HT1080 (cell line): ENCODE measurements at places on chromosomes 5 and 9. TPM values are rescaled to one million over a fixed set of nuclear protein-coding genes. Genes with fewer than 3 reads are reported as not detected.

GRCh38 chr9:121645853-121646807 is 5.3 kb upstream of the DAB2IP start:
- DNase-seq, result no peak

DNA sequence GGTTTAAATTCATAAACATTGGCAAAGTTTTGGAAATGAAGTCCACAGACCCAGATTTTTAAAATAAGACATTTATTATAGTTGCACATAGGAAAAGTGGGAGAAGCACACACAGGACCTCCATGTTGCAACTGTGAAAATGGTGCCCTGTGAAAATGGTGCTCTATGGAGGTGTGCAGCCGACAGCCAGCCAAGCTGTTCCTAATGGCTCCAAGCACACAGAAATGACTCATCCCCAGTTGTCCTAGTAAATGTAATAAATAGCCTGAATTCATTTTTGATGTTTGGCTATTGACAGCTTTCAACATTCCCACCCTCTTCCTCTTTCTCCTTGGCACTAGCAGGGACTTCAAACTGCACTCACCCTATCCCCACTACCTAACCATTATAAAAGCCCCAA is 590.9 kb downstream of the CAAP1 start:
- DNase-seq, result peak; percentile 23

GRCh38 chr9:122099271-122099869 is 6.3 kb upstream of the TTLL11 start:
- DNase-seq, result peak; percentile 64

The TMC1 gene
- total RNA-seq, result not detected in 2 replicates

GRCh38 chr5:81134066-81134465 is 99.1 kb upstream of the CKMT2 start:
- DNase-seq, result no peak

The COL5A1 gene
- 5.4 and 6.5 TPM in 2 replicates for total RNA-seq

The PRDM9 gene
- not detected in 2 replicates for total RNA-seq

GRCh38 chr5:144950996-144951395 is 780.3 kb downstream of the KCTD16 start:
- DNase-seq, result no peak

DNA sequence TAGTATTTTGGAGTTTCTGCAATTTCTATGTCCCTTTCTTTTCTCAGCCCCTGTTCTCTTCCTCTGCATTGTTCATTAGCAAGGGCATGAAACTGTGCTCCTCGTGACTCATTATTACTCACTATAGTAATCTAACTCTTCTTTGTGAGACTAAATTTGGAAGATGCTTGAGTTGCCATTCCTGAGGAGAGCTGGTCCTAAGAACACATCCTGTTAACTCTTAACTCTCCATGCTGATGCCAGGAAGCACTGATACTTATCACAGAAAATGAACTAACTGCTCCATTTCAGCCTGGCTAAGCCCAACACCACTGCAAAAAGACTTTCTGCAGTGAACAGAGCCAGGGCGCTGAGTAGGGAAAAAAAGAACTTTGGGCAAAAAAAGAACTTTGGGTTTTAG is 10.6 kb upstream of the CSNK1A1 start:
- peak; percentile 97 for DNase-seq

DNA sequence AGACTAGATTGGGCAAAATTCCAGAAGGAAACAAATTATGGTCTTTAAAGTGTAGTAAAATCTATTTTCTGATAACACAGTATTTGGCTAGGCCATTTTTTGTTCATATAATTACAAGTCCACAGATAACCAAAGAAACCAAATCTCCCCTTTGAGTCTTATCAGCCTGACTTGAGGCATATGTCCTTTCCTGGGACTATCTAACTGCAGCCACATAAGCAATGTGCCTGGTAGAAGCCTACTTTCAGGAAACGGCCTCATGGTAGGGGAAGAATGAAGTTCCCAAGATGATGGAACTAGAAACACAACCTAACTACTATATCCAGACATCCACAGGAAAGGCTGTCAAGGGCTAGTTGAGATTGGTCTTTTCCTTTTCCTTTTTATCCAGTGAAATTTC is 130.0 kb downstream of the PIK3R1 start:
- no peak for DNase-seq

- no peak for DNase-seq
These were observed 216.2 kb downstream of the PTPRD start for GRCh38 chr9:10396615-10397014.

The CTSV gene
- 0.37 and 0.58 TPM in 2 replicates for total RNA-seq

GRCh38 chr9:132001567-132001966 is 78.1 kb downstream of the MED27 start:
- no peak for DNase-seq

The LIFR gene
- total RNA-seq, result 3.0 and 4.0 TPM in 2 replicates

The SLC25A25 gene
- total RNA-seq, result 14.4 and 15.1 TPM in 2 replicates

DNA sequence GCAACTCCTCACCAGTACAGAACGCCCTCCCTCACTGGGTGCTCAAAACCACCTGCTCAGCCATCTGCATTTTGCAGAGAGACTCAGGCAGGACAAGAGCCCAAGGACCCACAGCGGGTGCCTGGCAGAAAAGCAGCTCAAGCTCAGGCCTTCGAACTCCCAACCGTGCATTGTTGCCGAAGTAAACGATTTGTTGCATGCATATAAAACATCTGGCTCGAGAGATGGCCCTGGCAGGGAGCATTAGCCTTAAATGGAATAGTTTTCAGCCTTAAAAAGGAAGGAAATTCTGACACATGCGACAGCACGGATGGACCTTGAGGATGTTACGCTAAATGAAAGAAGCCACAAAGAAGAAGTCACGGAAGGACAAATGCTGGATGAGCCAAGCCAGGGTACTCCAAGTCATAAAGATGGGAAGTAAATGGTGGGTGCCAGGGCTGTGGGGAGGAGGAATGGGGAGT is 160.4 kb upstream of the PHYKPL start:
- DNase-seq, result no peak

DNA sequence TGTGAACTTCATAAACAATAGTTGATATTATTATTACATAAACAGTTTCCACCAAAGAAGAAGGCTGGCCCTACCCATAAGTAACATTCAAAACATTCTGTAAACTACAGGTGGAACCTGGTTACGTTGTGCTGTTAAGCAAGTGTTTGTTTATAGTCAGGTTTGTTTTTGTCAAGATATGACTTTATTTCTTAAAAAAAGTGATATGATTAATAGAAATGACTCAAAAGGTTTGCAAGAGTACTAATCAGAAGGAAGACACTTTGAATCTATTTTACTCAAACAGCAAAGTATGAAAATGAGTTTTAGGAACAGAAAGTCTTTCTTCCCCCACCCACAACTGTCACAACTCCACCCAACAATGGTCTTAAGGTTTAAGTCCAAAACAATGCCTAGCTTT is 220.8 kb downstream of the PLK2 start:
- no peak for DNase-seq

DNA sequence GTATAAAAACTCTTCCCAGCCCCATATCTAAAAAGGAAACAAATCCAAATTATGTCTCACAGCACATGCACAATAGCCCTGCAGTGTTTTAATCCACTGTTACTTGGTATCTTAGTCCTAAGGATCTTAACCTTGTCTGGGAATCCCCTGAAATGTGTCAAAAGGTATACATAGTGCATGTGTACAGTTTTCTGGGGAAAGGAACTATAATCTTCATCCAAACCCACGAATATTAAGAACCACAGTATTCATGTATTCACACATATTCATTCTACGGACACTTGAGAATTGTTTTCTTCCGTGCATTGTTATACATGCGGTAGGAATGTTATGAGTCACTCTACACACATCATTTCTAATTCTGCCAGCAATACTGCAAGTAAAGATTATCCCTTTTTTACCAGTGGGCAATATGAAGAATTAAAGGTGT is 47.8 kb upstream of the SNX2 start:
- DNase-seq, result peak; percentile 81

DNA sequence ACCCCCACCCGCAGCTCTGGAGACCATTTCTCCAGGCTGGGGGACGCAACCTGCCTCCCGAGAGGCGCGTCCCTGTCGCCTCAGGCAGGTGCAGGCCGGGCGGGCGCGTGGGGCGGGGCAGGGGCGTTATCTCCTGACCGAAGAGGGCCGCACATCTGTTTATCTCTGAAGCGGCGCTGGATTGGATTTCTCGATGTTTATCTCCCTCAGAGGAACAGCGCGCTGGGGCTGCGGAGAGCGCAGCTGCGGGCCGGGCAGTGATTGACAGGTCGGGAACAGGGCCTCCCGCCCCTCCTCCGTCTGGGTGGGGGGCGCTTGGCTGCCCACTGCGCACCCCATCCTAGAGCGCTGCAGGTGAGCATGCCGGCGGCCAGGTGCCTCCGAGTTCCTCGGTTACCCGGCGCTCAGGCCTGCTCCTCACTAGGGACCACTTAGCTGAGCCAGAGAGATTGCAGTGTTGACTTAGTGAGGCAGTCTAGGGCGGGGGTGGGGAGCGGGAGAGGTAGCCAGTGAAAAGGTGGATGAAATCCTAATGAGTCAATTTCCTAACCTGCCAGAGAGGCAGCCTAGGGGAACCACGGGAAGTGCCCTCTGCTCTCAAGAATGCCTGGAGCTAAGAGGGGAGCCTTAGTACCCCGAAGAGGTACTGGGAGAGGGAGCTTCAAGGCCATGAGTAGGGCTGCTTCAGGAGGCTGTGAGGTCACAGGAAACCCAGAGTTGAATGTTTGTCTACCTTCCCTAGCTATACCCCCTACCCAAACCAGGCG is 39.6 kb upstream of the TIFAB start:
- DNase-seq, result peak; percentile 91

- DNase-seq, result no peak
These were observed 159.4 kb downstream of the MYO10 start for GRCh38 chr5:16776611-16777251.

DNA sequence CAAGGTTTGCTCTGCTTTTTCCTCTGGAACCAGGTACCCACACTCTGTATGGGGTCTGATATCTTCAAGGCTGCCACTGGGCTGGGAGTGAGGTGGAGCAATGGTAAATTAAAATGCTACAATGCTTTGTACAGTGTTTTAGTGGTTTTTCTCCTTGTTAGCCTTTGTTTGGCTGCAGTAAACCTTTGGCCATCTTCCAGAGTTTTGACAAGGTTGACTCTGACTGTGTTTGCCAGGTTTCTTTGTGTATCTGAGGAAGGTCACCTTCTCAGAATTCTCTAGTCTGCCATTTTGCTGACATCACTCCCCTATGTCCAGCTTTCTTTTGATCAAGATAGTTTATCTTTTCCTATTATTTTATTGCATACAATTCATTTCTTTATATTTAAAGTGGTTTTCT is 11.2 kb downstream of the SPATA31D1 start:
- DNase-seq, result no peak
